ENCODE measurements at places on chromosomes 1 and 21. TPM values are rescaled to one million over a fixed set of nuclear protein-coding genes. Genes with fewer than 3 reads are reported as not detected.

The COPA gene
- 93.0 TPM for total RNA-seq

- DNase-seq: no peak
Measured at GRCh38 chr1:176110203-176110602, 96.9 kb downstream of the COP1 start.

DNA sequence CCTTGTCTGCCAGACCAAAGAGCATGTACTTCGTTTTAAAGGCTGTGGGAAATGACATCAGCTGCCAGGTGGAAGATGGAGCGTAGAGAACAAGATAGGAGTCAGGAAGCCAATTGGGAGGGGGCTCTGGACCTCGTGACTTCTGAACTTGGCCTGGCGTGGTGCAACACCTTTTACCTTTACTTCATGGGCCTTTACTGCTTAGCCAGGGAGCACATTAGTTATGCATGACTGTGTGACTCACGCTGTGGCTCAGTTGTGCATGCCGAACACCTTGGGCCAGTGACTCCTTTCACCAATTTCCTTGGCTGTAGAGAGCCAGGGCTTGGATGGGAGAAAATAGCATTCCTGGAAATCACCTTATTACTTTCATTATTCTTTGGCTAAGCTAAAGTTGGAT is 7.2 kb downstream of the XCL1 start:
- no peak for DNase-seq

GRCh38 chr1:29736582-29737188 is 500.4 kb downstream of the PTPRU start:
- DNase-seq: no peak

The TPTE gene
- total RNA-seq: not detected

DNA sequence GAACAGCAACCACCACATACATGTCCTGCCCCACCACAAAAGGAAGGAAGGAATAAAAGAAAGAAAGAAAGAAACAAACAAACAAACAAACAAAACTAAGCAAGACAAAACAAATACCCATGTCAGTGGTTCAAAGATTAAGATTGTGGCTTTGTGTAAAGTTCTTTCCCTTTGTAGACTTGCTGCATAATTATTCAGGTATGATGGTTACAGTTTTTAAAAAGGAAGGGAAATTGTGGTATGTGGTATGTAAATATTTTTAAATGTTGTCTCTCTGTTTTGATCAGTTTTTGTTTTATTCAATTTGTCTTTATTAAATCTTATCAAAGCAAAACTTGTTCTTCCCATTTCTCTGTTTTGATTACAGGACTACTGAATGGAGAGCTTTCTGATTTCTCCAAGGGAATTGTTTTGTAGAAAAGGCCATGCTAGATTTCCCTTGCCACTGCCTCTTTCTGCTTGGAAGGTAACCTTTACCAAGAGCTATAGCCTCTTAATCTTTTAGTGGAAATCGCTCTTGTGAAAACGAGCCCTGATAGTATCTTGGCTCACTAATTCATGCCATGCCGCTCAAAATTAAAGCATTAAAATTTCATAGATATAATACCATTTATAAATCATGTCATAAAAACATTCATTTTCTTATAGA is 290.3 kb upstream of the ST6GALNAC5 start:
- DNase-seq: no peak

The CFHR3 gene
- not detected for total RNA-seq

The LMNA gene
- total RNA-seq: 252 TPM

DNA sequence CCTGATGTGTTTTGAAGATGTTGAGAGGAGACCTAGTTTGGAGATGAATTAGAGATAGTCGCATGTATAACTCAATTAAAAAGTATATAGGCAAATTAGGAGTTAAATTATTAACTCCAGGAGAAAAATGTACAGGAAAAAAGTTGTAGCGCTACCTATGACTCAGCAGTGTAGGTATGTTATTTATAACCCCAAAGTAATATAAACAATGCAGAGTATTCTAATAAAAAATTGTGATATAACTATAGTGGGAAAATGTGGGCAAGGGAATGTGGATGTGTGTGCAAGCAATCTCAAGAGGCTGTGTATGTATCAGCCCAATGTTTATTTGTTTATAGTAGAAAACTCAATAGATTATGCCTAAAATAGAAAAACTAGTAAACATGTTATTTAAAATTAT is 144.5 kb downstream of the BRINP2 start:
- no peak for DNase-seq

GRCh38 chr1:53330819-53331218 is 2.9 kb upstream of the LRP8 start:
- DNase-seq: no peak

DNA sequence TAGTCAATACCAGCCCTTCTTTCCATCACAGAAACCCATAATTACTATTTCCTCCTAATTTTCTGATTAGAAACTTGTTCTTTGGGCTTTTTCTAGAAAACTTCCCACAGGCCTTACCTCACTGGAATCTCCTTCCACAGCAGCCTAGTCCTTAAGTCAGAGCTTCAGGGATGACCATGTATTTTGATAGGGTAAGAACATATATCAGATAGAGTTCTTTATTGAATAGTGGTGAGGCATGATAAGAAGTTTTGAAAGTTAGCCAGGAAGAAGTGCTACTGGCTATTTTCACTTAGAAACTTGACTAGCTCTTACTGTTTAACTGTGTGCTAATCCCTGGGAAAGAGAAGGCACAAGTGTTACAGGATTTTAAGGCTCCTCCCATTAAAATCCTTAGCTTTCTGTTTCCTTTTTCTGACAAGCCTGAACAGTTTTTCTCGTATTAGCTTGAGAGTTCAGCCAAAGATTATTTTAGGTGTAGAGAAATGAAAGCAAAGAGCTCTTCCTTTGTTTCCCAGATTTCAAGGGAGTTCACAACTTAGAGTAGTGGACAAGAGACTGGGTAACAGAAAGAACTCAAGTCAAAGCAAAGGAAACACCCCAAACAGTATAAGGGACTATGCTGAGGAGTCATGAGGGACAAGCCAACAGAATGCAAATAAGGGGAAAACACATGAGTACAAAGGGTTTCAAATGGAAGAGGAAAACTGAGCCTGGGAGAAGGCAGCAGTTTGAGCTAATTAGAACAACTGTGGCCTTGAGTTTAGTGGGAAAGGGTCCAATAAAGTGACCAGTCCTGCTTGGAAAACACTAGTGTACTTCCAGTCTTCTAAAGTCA is 37.2 kb upstream of the AIM2 start:
- DNase-seq: no peak

The TMEM82 gene
- not detected for total RNA-seq

DNA sequence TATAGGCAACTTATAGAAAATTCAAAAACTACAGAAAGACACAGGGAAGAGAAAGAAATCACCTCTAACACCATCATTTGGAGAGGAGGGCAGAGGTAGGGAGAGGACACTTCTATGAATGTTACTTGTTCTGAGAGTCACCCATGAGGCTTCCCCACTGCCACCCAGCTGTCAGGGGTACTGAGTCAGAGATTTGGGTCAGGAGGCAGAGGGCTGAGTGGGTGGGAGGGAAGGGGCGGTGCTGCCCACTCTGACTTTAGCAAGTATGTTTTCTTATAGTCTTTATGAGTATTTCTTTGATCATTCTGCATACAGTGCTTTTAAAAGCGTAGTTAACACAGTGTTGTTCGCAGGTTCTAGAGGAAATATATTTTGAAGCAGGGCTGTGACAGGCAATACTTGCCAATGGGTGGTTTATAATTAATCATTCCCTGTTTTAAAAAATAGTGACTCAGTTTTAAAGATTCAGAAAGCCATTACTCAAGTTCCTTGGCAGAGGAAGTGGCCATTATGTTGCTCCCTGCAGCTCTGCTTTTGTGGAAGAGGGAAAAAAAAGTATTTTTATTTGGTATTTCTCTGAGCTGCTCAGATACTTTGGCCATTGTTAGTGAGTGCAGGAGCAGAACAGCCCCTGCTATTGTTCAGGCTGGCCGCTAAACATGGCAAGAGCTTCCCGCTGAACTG is 18.3 kb downstream of the IL6R start:
- no peak for DNase-seq

DNA sequence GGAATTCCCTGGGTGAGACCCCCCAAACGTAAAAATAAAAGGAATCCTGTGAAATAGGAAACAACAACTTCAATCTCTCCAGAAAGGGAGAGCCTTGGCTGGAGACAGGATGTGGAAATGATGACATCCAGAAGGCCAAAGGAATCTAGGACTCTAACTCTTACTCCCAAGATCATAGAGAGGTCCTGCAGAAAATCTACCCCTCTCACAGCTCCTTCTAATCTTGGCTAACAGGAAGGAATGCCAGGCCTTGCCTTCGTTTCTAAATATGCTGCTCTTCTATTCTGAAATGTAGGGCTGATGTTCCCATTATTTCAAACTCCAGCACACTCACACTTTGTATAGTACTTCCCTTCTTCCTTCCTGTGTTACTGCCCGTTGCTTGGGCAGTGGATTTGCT is 40.7 kb downstream of the ARHGEF11 start:
- no peak for DNase-seq

The PKP1 gene
- 0.25 TPM for total RNA-seq

DNA sequence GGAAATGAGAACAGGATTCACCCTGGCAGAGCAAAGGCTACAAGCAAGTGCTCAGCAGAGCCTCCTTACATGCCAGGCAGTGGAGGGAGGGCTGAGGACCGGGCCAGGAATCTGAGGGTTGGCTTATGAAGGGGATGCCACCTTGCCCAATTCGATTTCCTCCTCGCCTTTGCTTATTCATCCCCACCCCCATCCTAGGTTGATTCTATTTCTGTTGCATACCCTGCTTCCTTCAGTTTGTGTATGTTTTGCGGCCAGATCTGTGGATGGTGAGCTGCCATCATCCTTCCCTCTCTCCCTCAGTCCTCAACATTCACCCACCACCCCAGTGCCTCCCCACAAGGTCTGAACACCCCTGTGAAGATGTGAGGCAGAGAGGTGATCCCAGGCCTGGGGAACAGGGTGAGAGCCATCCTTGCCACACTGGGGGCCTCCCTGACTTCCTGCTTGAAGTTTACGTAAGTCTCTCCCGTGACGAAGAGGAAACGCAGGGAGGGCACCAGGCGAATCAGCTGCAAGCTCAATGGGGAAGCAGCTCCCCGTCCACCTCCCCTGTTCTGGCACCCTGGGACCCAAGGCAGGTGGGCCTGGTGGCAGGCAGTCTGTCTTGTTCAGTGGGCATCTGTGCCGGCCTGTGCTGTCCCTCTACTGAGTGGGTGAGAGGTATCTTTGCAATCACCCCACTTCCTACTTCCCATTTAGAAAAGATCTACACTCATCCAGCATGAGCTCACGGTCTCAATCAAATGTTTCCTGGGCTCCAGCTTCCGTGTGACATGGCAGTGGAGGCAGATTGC is 50.6 kb upstream of the CNTN2 start:
- DNase-seq: no peak

The OPTC gene
- total RNA-seq: not detected

GRCh38 chr1:153795934-153796785 is 21.0 kb downstream of the SLC27A3 start:
- no peak for DNase-seq

DNA sequence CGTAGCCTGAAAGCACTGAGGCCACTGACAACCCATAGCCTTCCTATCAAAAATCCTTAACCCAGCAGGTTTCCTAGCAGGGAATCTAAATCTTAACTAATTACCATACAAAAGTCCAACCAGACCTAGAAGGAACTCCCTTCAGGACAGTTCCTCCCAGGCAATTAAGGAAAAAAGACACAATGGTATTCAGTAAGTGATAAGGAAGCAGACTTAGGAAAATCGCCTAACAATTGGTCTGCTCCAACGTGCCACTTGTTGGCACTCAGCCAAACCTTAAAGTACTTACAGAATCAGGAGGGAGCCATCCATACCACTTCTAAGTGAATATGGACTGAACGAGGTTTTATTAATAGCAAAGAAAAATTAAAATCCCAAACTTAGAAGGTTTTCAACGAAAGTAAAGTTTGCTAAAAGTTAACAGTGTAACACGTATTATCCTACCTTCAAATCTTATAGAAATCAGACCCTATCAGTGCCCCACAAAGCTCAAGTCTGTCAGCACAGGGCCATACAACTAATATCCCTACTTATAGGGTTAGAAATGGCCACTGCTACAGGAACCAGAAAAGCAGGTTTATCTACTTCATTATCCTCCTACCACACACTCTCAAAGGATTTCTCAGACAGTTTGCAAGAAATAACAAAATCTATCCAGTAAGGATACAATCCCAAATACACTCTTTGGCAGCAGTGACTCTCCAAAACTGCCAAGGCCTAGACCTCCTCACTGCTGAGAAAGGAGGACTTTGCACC is 29.0 kb downstream of the SPATA6 start:
- no peak for DNase-seq

GRCh38 chr1:75745276-75745675 is 20.8 kb downstream of the ACADM start:
- DNase-seq: no peak

GRCh38 chr1:82810601-82811000 is 1009.9 kb downstream of the ADGRL2 start:
- no peak for DNase-seq

- no peak for DNase-seq
Measured at GRCh38 chr1:96865731-96866685, 144.4 kb downstream of the PTBP2 start.

DNA sequence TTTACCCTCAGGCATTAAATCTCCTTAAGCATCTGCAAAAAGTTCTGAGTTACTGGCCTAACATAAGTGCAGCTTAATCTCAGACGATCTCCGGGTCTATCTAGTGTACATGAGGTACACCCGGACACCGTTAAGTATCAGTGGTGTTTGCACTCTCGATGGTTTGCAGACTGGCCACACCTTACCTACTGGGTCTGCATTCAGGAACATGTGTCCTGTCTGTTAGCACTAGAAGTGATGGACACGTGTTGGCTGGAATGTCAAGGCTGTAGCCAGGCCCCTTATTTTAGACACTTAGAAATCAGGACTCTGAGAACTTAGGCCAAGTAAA is 783 bp upstream of the AGL start:
- no peak for DNase-seq

The CD53 gene
- 13.2 TPM for total RNA-seq

- no peak for DNase-seq
Measured at GRCh38 chr1:2412773-2413494, 570 bp upstream of the PEX10 start.

The CELA3B gene
- not detected for total RNA-seq

DNA sequence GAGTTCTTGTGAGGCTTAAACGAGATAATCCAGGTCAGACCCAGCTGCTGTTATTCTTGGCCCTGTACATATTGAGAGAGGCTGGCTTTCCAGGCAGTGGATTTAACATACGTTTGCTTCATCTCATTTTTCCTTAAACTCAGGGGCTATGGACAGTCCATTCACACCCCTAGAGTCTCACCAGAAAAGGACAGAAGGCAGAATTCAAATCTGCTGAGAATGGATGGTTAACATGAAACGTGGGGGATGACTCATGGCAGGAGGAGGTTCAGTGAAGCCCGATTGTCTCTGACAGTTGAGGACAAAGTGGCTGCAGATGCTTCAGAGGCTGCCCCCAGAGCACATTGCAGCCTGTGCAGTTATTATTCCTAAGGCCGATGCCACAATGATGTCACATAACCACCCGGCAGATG is 39.5 kb downstream of the TGFB2 start:
- no peak for DNase-seq

The SLC25A34 gene
- total RNA-seq: 52.8 TPM

The RXFP4 gene
- not detected for total RNA-seq

DNA sequence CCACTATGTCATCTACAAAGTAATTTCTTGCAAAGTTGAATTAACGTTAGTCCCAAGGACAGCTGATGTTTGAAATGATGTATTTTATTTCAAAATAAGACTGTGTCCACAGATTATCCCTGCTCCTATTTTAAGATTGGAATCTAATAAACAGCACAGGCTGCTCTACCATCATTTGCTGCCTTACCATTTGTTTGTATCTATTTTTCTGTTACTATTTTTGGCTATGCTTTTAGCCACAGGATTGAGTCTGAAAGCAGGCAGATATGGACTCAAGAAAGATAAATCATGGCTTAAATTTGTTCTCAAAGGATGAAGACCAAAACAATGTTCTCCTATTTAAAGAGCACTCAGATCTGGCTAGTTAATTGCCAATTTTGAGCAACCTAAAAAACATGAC is 105.3 kb downstream of the RGS2 start:
- DNase-seq: no peak

The GJC2 gene
- total RNA-seq: 1.7 TPM

All from left ventricle myocardium superior (tissue), 1 donor.